ENCODE measurements at places on chromosomes 5 and 9.

DNA sequence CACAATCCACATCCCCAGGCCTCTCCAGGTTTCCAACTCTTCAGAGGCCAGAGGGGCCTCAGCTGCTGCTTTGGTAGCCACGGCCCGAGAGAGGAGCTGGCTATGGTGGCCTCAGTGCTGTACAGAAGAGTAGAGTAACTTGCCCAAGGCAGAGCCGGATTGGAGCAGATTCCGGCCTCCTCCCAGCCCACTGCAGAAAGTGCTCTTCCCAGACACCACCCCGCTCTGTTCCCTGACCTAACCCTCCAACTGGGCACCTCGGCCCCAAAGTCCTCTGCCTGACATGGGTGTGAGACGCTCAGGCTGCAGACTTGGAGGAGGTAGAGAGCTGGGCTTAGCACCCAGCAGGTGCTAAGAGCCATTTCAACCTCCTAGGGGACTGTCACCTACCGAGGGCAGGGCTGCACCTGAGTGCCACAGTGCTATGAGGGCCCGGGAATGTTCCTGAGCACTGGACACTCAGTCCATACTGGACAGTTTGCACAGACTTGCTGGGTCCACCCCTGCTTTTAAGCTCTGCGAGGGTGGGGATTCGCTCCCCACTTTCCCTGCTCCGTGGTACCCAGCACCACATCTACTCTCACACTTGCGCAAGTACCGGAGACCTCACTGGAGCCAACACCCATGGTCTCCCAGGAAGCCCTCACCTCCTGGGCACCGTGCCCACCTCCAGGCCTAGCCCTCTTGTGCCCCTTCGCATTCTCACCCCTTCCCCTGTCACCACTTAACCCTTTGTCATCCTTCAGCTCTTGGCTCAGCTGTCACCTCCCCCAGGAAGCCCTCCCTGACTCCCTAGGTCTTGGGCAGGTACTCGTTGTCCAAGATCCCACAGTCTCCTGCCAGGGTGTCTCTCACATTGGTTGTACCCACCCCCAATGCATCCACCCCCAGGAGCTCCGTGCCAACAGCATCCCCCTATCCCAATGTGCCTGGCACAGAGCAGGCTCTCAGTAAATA, 49.8 kb downstream of the DBH start:
- DNase-seq, result no peak

DNA sequence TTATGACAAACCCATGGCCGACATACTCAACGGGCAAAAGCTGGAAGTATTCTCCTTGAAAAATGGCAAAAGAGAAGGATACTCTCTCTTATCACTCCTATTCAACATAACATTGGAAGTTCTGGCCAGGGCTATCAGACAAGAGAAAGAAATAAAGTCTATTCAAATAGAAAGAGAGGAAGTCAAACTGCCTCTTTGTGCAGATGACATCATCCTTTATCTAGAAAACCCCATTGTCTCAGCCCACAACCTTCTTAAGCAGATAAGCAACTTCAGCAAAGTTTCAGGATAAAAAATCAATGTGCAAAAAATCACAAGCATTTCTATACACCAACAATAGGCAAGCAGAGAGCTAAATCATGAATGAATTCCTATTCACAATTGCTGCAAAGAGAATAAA, 1799.9 kb upstream of the ACO1 start:
- DNase-seq, result no peak

GRCh38 chr9:99353408-99353807, 131.3 kb downstream of the SEC61B start:
- DNase-seq, result peak; percentile 10

DNA sequence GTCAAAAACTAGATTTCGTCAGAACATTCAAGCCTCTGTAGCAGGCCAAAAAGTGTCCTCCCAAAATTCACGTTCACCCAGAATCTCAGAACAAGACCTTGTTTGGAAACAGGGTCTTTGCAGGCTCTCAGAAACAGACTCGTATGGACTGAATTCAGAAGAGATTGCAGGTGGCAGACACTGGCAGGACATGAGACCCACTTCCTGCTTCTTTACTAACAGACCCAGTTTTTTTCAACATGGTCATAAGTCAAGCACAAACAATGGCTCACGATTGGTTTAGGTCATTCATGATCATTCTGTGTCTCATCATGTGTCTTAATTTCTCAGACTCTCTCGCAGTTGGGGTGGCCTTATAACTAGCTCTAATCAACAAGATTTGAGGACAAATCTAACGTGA, 5.4 kb upstream of the TENT4A start:
- DNase-seq, result no peak

DNA sequence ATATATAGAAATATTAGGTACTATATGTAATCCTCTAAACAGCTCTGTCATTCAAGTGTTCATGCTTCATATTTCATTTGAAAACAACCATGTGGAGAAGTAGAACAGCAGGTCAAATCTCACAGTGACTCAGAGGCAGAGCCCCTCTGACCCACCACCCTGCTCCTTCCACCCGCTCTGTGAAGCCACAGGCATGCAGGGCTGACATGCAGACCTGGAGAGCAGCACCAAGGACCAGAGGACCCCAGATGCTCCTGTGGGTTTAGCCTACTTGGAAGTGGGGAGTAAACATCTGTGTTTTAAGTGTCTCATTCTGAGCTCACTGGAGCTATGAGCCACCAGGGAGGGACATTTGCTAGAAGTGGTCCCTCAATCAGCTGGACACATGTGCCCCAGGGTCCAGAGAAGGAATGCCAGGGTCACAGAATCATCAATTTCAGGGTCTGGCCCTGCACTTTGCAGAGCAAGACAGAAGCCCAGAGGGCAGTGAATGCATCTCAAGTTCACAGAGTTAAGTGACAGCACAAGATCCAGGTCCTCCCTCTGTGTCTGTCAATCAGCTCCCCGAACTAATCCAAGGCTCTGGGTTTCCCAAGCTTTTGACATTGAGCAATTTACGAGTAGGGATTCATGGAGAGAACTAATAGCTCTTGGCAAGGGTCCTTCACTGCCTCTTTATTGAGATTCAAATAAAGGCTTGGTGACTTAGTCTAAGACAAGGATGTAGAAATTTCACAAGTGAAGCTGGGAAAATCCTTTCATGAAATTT, 441.1 kb downstream of the SEMA5A start:
- no peak for DNase-seq
